Fibroblast of the conjunctiva (primary cell): ENCODE measurements at places on chromosomes 13 and 19.

DNA sequence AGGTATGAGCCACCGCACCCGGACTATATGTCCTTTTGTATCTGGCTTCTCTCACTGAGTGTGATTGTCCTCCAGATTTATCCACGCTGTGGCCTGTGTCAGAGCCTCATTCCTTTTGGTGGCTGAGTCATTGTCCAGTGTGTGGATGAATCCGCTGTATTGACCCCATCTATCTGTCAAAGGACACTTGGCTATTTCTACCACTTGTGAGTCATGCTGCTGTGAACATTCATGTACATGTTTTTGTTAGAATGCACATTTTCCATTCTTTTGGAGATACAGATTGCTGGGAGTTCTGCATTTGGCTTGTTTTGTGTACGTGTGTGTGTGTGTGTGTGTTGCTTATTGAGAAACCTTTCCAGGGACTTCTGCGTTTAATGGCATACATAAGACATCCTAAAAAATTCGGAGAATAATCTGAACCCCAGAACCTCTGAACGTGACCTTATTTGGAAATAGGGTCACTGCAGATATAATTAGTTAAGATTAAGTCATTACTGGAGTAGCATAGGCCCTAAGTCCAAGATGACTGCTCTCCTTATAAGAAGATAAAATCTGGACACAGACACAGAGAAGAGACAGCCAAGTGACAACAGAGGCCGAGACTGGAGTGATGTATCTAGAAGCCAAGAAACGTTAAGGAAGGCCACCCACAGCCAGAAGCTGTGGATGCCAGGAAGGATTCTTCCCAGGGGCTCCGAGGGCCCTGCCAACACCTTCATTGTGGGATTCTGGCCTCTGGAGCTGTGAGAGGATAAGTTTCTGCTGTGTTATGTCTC is 4.9 kb upstream of the GIPC3 start:
- DNase-seq: peak; percentile 78

DNA sequence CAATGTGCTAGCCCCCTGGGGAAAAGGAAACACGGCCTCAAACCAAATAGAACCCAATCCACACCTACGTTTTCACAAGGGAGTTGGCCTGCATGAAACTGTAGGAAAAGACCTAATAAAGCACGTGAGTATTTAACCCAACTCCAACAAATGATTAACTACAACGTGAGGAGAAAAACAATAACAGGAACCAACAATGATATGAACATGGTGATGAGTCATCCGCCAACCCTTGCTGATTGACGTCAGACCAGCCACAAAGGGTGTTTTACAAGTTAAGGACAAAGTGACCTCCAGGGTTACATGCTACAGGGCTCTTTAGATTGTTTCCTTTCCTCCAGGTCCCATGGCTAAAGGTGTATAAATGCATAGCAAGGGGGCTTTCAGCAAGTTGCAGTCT is 460.5 kb downstream of the COG6 start:
- DNase-seq: peak; percentile 49

DNA sequence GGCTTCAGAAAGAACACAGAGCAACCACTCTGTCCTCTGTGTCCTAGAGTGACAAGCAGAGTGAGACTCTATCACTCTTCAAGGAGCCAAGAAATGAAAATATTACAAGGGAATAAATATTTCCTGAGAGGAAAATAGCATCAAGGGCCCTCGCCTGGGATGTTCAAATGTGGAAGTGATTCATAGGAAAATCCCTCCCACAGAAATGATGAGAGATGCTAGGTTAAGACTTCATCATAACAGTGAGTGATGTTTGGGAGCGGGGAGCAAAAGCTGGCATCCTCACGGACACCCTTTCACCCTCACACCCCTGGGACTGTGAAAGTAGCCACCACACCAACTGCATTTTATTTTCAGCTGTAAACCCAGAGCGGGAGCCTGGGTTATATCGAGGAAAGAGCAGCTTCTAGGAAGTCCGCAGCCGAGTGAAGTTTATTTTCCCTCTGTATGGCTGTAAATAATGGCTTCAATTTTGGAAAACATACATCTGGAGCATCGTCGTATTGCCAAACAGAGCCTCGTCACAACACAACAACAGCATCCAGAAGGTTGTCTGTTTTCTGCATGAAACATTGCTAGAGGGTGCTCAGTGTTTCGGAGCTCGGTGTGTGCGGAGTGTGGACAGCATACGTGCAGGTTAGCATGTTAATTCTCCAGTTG is 54.8 kb downstream of the DLEU7 start:
- no peak for DNase-seq

DNA sequence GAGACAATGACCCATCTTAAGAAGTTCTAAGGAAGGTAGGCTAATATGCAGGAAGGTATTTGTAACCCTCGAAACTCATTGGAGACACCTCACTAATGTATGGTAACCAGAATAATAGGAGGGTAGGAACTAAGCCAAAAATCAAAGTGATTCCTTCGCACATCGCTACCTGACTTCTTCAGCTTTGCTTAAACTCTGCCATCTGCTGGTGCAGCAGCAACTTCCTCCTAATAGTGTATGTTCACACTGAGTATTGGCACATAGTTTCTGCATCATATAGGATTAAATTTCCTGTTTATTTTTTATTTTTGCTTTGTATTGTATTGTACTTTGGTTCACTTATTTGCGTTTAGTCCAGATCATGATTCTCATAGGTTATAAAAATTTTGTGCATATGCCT is 676.2 kb downstream of the GPC5 start:
- no peak for DNase-seq

DNA sequence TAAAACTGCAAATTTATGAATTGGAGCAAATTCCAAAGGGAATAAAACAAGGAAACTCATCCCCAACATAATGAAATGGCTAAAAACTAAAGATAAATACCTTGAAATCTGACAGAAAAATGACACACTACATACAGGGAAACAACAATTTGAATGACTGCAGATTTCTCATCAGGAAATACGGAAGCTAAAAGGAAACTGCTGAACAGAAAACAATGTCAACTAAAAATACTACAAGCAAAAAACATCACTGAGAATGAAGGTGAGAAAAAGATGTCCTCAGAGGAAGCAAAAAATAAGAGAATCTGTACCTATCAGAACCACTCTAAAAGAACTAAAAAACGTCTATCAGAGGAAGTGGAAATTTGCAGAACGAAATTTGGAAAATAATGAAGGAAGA is 39.5 kb downstream of the ZSWIM9 start:
- no peak for DNase-seq

- DNase-seq: no peak
Observed at GRCh38 chr19:1167687-1168571, 6.1 kb downstream of the SBNO2 start.

DNA sequence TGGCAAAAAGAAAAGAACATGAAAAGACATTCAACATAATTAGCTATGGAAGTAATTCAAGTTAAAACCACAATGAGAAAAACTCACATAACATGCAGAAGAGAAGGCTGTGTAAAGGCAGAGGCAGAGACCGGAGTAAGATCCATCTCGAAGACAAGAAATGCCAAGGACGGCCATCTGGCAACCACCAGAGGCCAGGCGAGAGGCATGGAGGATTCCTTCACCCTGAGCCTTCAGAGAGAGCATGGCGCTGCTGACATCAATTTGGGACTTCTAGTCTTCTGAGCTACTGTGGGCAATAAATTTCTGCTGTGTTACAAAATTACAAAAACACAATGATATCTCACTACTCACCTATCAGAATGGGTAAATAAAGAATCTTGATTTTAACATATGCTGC is 381.0 kb downstream of the TSHZ3 start:
- DNase-seq: no peak

- DNase-seq: peak; percentile 61
Observed at GRCh38 chr13:78102121-78102677, 183.6 kb upstream of the EDNRB start.

DNA sequence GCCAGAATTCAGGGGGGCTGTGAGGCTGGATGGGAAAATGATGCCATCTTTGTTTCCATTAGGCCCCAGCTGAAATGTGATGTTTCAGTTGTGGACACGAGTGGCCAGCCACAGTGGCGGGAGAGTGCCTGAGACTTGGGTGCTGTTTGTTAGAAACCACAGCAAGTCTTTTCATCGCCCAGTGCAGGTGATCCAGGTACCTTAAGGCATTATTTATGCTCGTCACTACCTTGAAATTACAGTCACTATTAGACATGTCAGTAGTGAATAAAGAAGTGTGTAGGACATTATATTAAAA is 82.5 kb upstream of the TM9SF2 start:
- no peak for DNase-seq

DNA sequence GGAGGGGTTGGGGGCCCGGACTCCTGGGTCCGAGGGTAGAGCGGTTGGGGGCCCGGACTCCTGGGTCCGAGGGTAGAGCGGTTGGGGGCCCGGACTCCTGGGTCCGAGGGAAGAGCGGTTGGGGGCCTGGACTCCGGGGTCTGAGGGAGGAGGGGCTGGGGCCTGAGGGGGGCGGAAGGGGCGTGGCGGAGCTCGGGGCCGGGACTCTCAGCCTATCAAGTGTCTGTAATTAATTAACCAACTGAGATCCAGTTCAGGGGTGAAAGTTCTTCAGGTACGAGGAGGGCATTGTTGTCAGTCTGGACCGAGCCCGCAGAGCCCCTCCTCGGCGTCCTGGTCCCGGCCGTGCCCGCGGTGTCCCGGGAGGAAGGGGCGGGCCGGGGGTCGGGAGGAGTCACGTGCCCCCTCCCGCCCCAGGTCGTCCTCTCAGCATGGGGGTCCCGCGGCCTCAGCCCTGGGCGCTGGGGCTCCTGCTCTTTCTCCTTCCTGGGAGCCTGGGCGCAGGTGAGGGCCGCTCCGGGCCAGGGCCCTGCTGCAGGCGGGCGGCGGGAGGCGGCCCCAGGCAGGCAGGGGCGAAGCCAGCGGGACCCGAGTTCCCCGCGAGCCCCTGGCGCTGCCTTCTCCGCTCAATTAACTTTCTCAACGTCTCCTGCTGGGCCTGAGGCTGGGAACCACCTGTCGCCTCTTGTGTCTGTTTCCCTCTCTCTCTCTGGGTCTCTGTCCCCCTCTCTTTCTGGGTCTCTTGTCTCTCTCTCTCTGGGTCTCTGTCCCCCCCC is 697 bp downstream of the FCGRT start:
- DNase-seq: no peak

DNA sequence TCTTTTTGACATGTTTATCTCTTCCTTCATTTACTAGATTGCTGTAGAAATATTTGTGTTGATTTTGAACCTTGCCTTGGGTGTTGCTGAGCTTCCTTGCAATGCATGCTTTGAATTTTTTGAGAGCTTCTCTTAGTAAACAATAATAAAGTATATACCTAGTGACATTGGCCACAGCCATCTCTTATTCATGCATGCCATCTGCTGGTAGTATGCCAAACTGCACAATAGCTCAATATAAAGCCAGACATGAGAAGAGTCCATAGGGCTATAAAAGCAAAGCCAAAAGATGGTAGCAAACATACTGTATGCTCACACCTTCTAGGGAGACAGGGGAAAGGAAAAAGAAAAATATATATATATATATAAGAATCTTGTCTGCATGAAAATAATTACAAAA is 18.9 kb upstream of the ZSCAN5A start:
- DNase-seq: peak; percentile 26

- DNase-seq: no peak
Observed at GRCh38 chr19:37950471-37951175, 43.6 kb downstream of the SIPA1L3 start.

DNA sequence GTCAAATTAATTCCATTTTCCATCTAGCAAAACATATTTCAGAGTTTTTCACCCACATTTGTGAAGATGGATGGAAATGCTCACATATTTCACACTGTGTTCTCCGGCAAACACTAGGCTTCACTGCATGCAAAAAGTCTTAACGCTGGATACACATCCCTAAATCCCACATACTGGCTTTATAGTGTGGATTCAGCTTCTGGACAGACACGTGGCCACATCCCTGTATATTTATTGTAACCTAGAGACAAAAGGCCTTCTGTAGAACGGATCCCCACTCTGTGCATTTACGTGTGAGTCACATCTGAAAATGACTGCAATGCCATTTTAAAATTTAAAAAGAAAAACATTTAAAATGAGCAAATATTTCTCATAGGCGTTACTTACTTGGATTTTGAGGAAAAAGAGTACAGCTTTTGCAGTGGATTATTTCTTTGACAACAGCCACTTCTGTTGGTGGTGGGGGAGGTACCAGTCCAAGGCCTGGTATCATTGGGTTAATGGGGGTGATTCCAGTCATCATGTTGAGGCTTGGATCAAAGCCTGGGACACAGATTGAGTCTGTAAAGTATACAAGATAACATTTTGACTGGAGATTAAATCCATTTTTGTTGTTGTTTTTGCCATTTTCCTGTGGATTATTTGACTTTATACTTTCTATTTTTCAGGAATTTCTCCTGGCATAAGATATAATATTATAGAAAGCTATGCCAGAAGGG is 337.7 kb downstream of the DNAJC15 start:
- no peak for DNase-seq

DNA sequence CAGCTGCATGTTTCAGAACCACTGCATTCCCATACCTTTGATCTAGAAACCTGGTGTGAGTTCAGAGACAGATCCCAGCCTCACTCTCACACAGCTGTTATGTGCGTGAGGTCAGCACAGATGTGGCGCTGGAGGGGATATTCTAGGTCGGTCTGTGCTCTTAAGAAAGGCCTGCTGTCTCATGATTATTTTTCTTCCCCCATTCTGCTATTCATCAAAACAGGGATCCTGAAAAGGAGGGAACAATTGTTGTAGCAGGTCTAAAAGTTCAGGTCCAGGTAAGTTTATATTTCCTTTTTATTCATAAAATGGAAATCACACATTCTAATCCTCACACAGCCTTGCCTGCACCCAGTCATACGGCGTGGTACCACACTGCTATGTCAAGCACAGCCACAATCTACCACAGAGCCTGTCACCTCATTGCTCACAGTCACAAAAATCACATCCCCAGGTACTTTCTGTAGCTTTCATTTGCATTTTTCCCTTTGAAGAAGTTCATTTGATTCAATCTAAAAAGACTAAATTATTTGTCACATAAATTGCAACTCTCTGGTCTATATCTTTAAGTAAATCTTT is 867 bp downstream of the ZNF546 start:
- DNase-seq: no peak

GRCh38 chr13:74850893-74851292 is 631.1 kb downstream of the TBC1D4 start:
- no peak for DNase-seq

DNA sequence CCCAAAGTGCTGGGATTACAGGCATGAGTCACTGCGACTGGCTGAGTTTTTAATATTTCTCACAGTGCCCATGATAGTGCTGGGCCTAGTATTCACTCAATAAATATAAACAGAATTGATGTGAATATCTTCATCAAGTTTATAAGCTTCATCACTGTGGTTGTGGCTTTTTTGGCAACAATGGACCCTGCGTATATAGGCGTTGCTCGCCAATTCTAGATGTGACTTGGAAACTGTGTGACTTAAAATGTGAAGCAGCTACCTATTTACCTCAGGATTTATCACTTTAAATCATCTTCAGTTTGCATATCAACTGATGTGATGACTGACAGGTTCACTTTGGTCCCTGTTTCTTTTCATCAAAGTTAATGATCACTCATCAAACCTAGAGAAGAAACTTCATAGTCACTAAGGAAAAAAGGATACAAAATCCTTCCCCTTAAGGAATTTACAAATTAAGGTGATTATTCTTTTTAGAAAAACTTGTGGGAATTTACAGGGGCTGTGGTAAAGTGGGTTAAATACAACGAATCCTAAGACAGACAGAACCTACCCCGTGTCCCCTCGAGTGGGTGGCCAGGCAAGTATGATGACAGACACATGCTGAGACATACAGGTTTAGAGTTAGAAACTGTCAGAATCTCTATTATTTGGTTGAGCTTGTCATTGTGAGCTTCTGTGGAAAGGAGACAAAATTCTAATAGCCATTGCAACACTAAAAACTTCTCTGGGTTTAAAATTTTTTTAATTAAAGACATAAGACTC is 101.3 kb downstream of the AKAP11 start:
- no peak for DNase-seq
